ENCODE measurements at places on chromosomes 3 and 15.

- DNase-seq: no peak
Measured at GRCh38 chr3:159346271-159346903, 544.5 kb downstream of the MFSD1 start.

DNA sequence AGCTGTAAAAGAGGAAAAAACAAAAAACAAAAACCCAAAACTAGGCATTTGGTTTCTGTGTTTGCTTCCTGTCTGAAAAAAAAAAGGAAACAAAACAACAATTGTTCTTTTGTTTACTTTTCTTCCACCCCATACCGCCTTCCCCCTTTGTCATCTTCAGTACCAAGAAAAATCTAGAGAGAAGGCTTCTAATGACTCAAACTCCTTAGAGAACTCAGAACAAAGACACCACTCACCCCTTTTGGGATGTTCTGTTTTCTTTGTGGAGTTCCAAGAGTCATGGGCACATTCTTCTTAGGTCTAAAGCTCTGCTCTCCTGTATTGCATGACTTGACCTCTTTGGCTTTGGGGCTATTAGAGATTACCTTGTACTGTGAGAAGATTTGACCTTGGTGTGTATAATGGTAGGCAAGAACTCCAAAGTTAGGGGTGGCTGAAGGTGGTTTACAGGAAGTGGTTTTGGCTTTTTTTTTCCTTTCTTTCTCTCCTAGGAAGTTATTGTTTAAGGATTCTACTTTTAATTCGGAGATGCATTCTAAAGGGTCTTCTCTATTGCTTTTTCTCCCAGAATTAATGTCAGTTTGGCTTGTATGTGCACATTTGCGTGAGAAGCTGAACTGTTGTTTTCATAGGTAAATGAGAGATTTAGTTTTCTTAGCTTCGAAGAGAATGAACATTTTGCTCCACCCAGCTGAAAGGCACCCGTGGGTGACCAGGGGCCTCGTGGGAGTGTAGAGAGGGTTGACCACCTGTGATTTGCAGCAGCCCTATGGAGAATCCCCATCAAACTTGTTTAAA is 39.5 kb upstream of the ZBTB20 start:
- no peak for DNase-seq

- DNase-seq: no peak
Measured at GRCh38 chr3:19436746-19437145, 288.4 kb downstream of the KCNH8 start.

DNA sequence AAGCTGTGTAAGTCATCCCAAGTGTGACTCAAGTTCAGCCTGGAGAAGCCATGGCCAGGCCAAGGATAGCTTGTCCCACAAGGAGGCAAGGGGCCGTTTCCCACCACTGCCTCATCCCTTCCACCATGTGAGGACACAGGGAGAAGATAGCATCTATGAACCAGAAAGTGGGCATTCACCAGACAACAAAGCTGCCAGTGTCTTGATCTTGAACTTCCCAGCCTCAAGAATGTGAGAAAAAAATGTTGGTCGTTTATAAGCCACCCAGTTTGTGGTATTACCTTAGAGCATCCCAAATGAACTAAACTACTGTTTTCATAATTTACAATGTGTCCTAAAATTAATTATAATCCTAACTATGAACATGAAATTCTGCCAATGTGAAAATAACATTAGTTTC is 930.8 kb upstream of the CFAP20DC start:
- DNase-seq: no peak

DNA sequence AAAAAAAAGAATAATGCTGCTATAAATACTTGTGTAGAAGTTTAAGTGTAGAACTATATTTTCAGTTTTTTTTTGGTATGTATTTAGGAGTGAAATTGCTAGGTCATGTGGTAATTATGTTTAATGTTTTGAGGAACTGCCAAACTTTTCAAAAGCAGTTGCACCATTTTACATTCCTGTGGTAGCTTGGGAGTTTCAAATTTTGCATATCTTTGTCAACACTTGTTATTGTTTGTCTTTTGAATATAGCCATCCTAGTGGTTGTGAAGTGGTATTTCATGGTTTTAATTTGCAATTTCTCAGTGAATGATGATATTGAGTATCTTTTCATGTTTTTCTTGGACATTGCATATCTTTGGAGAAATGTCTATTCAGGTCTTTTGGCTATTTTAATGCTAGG is 30.4 kb downstream of the SKIL start:
- no peak for DNase-seq

- peak; percentile 20 for DNase-seq
Measured at GRCh38 chr15:92883163-92883875, 16.8 kb upstream of the CHD2 start.

DNA sequence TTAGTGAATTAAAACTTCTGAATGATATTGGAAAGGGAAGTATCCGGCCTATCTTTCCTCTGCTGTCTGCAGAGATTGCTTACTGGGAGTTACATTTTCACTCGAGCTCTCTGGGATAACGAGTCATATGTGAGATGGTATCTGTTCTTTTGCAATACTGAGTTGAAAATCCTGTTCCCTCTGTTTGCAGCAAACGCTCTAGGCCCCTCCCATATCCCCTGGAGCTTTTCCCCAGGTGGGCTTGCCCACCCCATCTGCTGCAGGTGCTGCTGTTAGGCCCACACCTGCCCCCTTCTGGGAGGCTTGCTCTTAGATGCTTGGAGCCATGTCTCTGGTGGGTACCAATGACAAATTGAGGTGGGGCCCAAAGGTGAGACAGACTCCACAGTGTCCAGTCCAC is 42.7 kb upstream of the MTMR10 start:
- DNase-seq: no peak

GRCh38 chr3:175476489-175476888 is 617.4 kb downstream of the NAALADL2 start:
- DNase-seq: no peak

GRCh38 chr15:75104804-75105557 is 81.6 kb downstream of the PPCDC start:
- DNase-seq: no peak

GRCh38 chr3:96863129-96863740 is 48.8 kb downstream of the EPHA6 start:
- DNase-seq: no peak

DNA sequence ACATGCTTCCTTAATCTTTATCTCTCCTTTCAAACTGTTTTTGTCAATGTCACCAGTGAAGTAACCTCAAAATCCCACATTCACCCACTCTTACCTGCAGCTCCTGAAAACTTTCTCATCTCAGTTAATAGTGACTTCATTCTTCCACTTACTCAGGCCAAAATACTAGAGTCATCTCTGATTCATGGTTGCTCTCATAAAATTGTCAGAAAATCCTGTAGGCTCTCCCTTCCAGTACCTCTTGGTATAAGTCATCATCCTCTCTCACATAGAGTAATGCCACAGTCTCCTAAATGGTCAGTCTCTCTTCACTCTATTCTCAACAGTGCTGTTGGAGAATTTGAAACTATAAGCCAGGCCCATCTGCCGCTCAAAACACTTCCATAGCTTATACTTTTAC is 34.9 kb upstream of the POU1F1 start:
- DNase-seq: no peak

GRCh38 chr15:57353317-57353804 is 22.9 kb upstream of the CGNL1 start:
- DNase-seq: no peak

- no peak for DNase-seq
Measured at GRCh38 chr15:92831336-92831654, 68.8 kb upstream of the CHD2 start.

DNA sequence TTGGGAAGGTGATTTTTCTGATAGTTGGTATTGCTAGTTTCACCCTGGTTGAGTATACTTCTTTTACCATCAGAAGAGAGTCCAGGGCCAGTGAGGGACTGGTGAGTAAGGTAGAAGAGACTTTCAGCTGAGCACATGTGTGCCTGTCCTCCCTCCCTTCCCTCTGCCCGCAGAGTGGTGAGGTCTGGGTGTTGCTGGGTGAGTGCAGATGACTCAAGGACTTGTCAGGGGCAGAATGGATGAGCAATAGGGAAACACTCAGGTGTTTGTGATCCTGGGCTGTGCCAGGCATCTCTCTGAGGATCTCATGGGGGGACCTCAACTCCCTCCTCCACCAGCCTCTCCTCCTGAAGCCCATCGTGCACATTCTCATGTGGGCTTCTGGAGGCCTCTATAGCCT is 76.0 kb upstream of the GSK3B start:
- no peak for DNase-seq

GRCh38 chr3:99954914-99955644 is 137.4 kb downstream of the CMSS1 start:
- no peak for DNase-seq

DNA sequence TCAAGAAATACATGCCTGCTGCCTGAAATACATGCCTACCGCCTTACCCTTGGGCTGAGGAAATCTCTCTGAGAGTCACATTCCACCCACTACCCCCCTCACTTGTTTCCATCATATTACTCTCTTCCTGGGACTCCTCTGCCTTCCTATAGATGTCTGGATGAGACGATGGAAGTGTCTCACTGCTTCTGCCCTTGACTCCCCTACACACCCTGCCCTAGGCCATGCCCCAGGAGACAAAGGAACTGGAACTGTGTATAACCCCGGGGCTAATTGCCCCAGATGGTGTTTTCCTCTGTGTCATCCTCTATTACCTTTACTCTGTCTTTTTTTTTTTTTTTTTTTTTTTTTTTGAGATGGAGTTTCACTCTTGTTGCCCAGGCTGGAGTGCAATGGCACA is 102.0 kb downstream of the GTPBP8 start:
- DNase-seq: no peak

GRCh38 chr3:2465842-2466241 is 367.2 kb downstream of the CNTN4 start:
- DNase-seq: no peak

GRCh38 chr3:115330430-115330829 is 183.3 kb upstream of the ZBTB20 start:
- no peak for DNase-seq

- DNase-seq: no peak
Measured at GRCh38 chr3:153889905-153890334, 231.3 kb upstream of the ARHGEF26 start.

DNA sequence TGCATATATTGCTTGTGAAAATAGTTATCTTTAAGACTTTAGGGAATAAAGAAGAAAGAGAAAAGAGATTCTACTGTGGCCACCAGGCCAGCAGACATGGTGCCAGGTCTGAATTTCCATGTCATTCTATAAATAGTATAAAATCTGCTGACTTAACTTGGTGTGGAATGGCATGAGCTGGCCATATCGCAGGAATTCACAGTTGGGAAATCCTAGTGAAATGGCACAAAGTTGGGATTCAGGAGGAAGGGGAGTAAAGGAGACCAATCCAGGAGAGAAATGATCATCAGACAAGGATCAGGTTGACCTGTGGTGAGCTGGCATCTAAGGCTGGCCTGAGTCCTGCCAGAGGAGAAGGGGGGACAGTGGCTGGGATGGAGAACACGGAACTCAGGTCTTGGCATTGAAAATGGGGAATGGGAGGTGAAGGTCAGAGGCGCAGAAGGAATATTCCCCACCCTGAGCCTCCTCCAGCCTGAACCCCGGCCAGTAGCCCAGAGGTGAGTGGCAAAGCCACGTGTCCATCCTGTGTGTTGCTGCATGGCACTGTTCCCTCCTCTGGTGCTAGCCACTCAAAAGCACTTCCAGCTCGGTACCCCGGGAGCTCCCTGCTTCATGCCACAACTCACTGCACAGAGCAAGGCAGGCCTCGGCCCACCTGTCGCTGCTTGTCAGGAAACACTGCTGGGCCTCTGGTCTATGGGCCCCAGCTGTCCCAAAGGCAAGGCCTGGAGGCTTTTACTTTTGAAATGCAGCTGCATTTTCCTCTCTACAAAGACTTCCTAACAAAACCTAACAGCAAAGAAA is 51.4 kb downstream of the SSUH2 start:
- no peak for DNase-seq

DNA sequence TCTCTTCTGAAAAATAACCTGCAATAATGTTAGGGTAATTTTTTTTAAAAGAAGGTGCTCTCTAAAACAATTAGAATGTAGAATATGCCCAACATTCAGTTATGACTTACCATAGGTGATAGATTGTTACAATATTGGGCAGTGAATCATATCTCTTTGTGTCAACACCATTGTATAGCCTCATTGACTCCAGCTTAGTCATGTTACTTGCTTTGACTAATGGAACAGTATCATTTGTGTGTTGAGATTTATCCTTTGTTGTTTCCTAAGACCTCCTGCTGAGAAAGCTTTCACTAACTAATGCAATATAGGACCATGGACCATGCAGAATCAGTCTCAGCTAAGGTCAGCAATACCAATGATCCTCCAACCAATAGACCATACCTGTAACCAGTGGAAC is 1106.4 kb downstream of the SI start:
- DNase-seq: no peak

DNA sequence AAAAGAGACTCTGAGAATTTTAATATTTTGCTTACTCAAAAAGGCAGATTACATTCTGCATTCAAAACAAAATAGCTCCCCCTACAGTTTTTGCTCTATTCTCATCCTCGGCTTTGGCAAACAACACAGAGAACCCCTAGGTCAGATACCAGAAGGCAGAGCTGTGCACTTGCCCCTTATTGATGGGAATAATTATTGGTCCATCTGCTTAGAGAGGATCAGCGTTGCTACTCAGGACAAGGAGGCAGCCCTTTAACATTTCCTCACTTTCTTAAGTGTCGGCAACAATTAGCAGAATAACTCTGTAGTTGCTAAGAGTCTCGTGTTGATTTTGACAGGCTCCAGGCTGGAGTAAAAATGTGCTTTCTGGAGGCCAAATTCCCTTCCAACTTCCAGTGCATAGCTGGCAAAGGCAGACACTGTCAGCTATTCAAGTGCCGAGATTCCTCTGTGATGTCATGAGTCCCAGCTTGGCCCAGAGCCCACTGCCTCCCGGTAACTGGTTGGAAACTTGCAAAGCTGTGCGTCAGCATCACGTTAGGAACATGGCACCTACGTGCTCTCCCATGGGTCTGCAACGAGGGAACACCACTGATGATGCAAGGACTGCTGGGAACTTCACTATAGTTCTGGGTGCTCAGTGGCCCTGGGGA is 482.7 kb upstream of the ADAMTS9 start:
- DNase-seq: no peak

DNA sequence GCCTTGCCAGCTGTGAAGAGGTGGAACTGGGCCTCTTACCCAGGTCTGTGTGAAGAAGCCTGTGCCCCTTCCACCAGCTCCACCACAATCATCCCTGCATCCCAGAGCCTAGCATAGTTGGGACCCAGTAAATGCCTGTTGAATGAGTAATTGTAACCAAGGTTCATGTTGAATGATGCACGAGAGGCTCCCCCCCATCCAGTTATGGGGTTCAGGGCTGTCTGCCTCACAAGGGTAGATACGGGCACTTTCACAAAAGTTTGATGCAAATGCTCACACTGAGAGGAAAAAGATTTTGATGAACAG is 29.5 kb upstream of the TSEN2 start:
- no peak for DNase-seq

- no peak for DNase-seq
Measured at GRCh38 chr3:44329946-44330345, 8.6 kb upstream of the TCAIM start.

DNA sequence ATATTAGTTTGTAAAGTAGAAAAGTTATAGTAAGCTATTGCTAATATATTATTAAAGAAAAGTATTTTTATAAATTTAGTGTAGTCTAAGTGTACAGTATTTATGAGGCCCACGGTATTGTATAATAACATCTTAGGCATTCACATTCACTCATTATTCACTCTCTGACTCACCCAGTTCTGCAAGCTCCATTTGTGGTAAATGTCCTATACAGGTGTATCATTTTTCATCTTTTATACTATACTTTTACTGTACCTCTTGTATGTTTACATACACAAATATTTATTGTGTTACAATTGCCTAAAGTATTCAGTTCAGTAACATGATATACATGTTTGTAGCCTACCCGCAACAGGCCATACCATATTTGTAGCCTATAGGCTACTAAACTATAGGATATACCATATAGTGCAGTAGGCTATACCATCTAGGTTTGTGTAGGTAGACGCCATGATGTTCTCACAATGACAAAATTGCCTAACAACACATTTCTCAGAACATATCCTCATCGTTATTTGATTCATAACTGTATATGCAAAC is 246.8 kb upstream of the ALCAM start:
- DNase-seq: no peak
